ENCODE measurements at places on chromosomes 2 and 18.

DNA sequence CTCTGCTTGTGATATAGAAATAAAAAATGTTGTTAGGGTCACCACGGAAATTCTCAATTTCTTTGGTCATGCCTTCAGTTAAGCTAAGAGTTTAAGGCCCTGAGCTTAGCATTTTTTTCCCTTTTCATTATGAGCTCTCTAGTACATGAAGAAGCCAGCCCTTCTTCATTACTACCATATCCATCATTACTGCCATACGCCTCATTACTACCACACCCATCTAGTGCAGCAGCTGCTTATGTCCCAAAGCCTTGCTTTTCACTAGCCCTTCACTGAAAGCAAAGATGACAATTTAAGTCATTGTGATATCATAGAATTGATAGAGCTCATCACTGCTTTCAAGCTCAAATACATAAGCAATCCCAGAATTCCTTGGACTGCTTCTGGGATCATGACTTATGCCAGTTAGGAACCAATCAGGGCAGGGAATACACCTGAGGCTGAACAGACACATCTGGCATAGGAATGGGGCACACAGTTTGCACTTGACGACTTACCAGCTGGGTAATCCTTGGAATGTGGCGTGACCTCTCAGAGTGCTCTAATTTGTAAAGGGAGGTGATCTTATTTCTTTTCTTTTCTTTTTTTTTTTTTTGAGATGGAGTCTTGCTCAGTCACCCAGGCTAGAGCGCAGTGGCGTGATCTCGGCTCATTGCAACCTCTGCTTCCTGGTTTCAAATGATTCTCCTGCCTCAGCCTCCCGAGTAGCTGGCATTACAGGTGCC lies 40.3 kb downstream of the SOWAHC start:
- DNase-seq, result no peak

DNA sequence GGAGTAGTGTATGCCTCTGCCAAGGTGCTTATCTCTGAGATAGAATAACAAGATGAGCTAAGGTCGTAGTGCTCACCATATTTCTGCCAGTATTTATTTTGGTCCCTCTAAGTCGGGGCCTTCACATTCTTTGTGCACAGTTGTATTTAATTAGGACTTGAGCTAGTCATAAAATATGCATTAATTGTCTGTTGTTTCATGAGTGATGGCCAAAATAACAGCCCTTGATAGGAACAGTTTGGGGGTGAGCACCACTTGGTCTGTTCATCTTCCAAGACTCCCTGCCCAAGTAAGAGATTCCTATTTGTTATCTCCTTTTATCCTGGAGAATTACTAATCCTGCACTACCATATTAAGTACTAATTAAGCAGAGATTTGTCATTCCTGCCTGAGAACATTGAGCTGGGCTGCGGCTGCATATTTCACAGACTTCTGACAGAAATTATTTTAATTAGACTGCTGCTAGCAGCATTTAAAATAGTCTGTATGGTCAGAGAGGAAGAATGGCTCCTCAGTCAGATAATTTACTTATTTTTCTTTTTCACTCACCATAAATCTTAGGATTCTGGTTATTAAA lies 435.1 kb downstream of the MTX2 start:
- DNase-seq, result no peak

GRCh38 chr2:81598453-81598852 lies 1293.9 kb upstream of the LRRTM1 start:
- DNase-seq, result no peak

GRCh38 chr2:60963190-60963589 lies 54.3 kb upstream of the PEX13 start:
- DNase-seq, result no peak

DNA sequence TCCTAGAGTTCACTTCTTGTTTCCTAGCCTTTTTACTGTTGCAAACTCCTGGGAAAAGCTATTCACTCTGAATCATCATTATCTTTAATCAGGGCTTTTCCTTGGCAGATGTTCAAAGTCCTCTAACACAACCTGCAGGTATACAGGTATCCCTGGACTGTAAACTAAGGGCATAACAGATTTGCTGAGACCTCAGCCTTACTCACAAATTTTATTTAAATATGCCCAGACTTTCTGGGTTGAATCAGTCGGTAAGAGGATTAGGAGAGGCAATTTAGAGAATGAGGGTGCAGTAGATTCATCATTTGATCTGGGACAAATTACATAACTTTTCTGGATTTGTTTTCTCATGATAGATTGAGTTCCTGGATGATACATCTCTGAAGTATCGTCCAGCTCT lies 217.8 kb upstream of the STON1 start:
- no peak for DNase-seq

DNA sequence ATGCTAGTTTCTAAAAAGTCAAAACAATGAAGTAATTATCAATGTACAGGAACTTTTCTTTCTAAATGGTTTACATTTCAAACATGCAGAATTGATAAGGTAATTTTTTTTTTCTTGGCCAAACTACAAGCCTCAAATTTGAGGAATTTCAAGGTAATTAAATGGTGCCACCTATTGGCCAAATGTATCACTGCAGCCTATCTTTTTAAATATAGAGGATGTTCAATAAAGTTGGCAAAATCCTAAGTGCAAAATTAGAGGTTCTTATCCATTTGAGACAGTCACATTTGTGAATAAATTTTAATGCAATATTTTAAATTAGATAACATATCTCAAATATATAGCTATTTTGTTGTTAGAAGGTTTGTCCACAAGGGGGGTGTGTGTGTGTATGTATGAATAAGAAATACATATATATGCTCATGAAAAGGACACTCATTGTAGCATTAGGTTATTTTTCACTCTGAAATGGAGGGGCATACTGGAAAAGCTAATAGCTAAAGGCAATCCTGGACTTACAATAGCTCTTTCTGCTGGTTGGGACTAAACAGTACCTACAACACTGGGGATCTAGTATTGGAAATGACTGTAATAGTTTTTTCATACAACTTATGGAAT lies 26.2 kb downstream of the MMADHC start:
- DNase-seq, result no peak

- no peak for DNase-seq
Observed at GRCh38 chr2:165877565-165878550, 75.7 kb downstream of the TTC21B start.

- no peak for DNase-seq
Observed at GRCh38 chr18:79164706-79165105, 95.5 kb downstream of the ATP9B start.

- DNase-seq, result no peak
Observed at GRCh38 chr2:10030311-10030736, 13.0 kb upstream of the KLF11 start.

GRCh38 chr2:11589316-11589940 lies 55.6 kb downstream of the GREB1 start:
- no peak for DNase-seq

GRCh38 chr18:74832999-74833398 lies 235.3 kb downstream of the ZNF407 start:
- no peak for DNase-seq

GRCh38 chr2:230903231-230904150 lies 21.6 kb downstream of the GPR55 start:
- DNase-seq, result no peak

GRCh38 chr2:109377976-109378375 lies 235.8 kb downstream of the SEPTIN10 start:
- DNase-seq, result no peak

- DNase-seq, result no peak
Observed at GRCh38 chr18:39781565-39781964, 2173.5 kb upstream of the PIK3C3 start.

DNA sequence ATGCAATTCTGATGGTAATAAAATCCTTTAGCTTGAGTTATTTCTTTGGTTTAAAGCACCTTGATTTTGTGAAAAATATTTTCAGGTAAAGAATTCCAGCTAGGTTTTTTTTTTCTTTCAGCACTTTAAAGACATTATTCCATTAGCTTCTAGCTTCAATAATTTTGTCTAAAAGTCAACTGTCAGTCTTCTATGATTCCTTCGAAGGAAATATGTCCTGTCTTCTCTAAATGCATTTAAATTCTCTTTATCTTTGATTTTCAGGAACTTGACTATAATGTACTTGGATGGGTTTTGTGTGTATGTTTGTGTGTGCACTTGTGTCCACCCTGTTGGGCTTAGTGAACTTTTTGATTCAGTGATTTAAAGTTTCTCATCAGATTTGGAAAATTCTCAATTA lies 4.7 kb downstream of the LONRF2 start:
- DNase-seq, result no peak

DNA sequence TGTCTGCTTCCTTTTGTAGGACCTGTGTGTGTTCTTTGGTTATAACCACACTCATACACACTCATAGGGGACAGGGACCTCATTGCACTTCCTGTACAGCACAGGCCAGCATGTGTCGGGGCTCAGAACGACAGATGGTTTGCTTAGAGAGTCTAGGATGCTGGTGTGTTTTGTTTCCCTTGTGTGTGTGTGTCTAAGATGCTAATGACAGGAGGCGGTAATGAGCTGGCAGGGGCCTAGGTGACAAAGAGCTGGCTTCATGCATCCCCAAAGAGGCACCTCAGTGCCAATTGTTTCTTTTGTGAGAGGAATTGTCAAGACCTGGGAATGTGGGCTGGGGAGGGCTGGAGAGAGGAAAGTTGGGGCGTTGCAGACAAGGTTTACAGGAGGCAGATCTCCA lies 66.6 kb downstream of the CELF4 start:
- DNase-seq, result no peak

GRCh38 chr2:128536925-128537620 lies 218.4 kb upstream of the HS6ST1 start:
- DNase-seq, result no peak

DNA sequence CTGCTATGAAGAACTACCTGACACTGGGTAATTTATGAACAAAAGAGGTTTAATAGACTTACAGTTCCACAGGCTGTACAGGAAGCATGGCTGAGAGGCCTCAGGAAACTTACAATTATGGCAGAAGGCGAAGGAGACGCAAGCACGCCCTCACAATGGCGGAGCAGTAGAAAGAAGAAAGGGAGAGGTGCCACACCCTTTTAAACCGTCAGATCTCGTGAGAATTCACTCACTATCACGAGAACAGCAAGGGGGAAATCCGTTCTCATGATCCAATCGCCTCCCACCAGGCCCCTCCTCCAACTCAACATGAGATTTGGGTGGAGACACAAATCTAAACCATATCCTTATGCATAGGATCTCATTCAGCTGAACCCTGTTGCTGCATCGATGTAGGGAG lies 84.6 kb upstream of the ZNF532 start:
- DNase-seq, result no peak

DNA sequence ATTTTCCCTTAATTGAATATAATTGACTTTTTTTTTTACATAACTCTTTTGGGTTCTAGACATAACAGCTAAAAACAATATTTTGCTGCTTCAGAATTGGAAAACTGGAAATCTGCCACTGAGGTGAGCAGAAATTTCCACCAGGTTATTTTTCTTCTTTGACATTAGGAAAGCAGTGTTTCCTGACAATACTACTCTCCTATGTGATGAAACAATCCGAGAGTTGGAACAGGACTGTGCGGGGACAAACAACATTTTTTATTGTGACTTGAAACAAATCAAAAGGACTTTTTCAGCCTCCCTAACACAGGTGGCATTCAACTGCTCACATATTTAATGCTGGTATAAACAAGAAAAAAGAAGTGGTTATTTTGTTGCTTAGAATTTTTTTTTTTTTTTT lies 237.2 kb downstream of the RNF152 start:
- no peak for DNase-seq

- DNase-seq, result no peak
Observed at GRCh38 chr2:207258263-207258991, 92.7 kb upstream of the KLF7 start.

- no peak for DNase-seq
Observed at GRCh38 chr2:69733342-69734034, 8.4 kb upstream of the ANXA4 start.

DNA sequence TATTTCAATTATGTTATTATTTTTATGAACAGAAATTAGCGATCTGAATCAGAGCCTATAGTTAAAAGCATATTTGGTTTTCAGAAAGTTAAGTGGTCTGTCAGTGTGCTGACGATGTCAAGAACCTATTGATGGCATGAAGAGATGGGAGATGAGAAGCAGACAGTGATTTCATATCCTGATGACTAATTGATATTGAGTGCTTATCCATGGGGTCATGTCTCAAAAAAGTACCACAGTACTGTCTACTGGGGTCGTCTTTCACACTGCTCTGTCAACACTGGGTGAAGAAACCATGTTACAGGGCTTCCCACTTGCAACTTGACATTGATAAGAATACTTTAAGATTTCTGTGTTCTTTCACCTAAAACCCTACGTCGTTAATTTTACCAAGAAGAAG lies 297.1 kb downstream of the AFF3 start:
- DNase-seq, result no peak

- no peak for DNase-seq
Observed at GRCh38 chr2:83238111-83238510, 1221.0 kb downstream of the SUCLG1 start.

- DNase-seq, result no peak
Observed at GRCh38 chr2:127418300-127419111, at the start of gene PROC. PROC (plus strand) TSS chr2:127418427; CDS start chr2:127419943, 1,516 bp downstream.

DNA sequence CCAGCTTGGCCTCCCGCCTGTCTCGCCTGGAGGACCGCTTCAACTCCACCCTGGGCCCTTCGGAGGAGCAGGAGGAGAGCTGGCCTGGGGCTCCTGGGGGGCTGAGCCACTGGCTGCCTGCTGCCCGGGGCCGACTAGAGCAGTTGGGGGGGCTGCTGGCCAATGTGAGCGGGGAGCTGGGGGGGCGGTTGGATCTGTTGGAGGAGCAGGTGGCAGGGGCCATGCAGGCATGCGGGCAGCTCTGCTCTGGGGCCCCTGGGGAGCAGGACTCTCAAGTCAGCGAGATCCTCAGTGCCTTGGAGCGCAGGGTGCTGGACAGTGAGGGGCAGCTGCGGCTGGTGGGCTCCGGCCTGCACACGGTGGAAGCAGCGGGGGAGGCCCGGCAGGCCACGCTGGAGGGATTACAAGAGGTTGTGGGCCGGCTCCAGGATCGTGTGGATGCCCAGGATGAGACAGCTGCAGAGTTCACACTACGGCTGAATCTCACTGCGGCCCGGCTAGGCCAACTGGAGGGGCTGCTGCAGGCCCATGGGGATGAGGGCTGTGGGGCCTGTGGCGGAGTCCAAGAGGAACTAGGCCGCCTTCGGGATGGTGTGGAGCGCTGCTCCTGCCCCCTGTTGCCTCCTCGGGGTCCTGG lies 3.7 kb upstream of the KHK start:
- DNase-seq, result no peak

- no peak for DNase-seq
Observed at GRCh38 chr2:98445177-98445682, 572 bp downstream of the INPP4A start.

- DNase-seq, result no peak
Observed at GRCh38 chr2:106009096-106009495, 185.0 kb downstream of the UXS1 start.

DNA sequence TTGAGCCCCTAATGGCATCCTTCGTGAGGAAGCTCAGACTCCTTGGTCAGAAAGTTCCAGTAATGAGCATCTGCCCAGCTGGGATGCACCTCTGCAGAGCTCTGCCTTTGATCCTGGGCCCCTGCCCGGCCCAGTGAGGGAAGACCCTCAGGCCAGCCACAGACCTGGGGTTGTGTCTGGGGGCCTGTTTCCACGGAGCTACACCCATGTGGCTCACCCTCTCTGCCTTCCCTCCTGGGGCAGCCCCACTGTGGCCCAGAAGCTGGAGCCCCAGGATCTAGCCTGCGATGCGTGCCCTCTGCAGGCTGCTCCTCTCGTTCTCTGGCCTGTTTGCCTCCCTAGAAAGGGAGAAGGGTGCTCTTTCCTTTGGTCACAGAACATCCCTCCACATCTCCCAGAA lies 9.8 kb downstream of the KCNF1 start:
- no peak for DNase-seq

Data from stimulated activated CD8-positive, alpha-beta memory T cell treated with anti-CD3 and anti-CD28 coated beads, Interleukin-7, amount 100 ng/mL, for 4 hours (primary cell).